EH (cell line): ENCODE measurements at places on chromosomes 6 and 20.

- DNase-seq, result peak; percentile 90
These were observed 140.8 kb upstream of the CARMIL1 start for GRCh38 chr6:25138233-25138933.

GRCh38 chr6:73123632-73124329, 101.5 kb downstream of the KHDC1L start:
- DNase-seq, result no peak

- DNase-seq, result no peak
These were observed 92.9 kb downstream of the ANKRD60 start for GRCh38 chr20:58135441-58136148.

GRCh38 chr6:131418441-131418840, 154.6 kb upstream of the ARG1 start:
- DNase-seq, result no peak

- no peak for DNase-seq
These were observed 62.7 kb upstream of the BMP5 start for GRCh38 chr6:55937951-55938690.

DNA sequence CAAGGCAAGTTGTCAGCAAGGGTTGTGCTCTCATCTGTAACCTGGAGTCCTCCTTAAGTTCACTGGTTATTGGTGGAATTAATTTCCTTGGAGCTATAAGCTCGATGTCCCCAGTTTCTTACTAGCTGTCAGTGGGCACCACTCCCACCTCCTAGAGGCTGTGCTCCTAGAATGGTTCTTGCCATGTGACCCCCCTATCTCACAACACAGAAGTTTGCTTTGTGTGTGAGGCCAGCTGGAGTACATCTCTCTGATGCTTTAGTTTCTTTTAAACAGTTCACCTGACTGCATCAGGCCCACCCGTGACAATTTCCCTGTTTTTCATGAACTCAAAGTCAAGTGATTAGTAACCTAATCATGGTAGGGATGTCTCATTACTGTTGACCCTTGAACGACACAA, 179.1 kb upstream of the SCGN start:
- DNase-seq, result no peak

GRCh38 chr20:10466325-10466724, 31.2 kb downstream of the SLX4IP start:
- DNase-seq, result peak; percentile 56

DNA sequence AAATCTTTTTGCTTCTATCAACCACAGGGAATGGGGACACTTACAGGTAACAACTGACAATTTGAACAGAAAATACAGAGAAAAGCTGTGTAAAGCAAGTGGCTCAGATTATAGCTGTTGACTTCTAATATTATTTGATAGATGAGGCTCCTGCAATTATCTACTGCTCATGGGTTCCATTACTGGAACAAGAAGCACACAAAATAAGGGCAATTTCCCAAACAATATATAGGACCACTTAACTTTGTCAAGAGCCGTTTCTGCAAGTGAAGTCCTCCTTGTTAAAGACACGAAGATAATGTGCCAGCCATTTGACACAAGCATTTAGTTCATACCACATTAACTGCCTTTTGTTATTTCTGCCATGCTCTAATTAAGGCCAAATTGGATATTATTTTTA, 315.5 kb upstream of the ARID1B start:
- no peak for DNase-seq

DNA sequence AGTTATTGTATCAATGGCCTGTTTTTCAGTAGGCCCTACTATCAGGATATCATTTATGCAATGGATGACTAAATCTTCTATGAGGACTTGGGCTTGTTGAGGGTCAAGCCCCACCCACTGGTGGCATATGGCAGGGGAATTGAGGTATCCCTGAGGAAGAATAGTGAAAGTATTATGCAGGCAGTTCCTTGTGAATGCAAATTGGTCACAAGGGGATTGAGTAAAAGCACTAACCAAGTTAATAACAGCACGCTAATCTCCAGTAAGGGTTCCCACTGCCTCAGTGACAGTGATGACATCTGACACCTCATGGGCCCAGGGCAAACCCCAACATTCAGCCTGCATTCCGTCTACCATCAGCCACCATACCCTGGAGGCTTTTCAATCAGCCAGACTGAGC, 14.9 kb downstream of the BPIFA1 start:
- DNase-seq, result no peak

DNA sequence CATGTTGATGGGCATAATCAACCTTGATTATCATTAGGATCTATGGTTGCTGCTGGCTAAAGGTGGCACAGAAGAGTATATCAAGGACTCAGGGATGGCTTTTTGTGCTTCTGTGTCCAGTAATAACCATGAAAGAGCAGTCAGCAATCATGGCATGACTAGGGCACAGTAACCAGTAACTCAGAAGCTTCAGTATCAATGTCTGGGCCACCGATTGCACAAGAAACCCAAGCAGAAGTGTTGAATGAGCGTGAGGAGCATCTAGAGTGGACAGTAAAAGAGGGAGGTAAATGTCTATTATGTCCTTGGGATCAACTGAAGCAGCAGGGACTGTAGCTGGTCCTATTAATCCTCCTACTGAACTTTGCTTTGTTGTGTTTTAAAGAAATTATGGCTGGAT, 81.5 kb upstream of the F13A1 start:
- no peak for DNase-seq

- peak; percentile 20 for DNase-seq
These were observed at the start of gene GCNT2 for GRCh38 chr6:10521104-10521808. Gene GCNT2 (plus strand): TSS chr6:10521351. CDS start chr6:10528912, 7,561 bp downstream.

DNA sequence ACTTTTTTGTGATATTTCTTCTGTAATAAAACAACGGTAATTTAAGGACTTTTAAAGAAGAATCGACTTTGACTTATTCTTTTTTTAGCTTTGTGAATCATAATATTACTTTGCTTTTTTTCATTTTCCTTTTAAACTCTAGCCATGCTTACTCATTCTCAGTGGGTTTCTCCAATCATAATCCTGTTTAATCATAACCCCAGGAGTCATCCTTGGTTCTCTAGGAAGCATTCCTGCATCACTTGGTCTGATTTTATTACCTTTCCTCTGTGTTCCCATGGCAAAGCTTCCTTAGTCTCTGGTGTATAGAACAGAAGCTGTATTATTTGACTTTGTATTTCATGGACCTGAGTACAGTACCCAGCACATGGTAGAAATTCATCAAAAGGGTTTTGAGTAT, 223.5 kb downstream of the CDKAL1 start:
- peak; percentile 77 for DNase-seq

DNA sequence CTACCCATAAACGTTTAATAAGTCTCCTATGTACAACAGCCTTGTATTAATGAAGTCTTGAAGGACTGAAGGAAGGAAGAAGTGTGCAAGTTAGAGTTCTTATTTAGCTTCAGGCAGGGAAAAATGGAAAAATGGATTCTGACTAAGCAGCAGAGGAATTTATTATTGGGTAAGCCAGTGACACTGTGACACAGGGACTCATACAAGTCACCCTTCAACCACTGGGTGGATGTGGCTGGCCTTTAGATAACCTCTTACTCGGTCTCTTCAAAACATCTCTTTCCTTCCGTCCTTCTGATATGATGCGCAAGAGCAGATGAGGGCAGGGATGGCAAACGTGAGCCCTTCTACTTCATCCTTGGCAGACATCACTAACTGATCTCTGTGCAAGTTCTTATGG, 145.6 kb downstream of the DHX35 start:
- DNase-seq, result peak; percentile 59

DNA sequence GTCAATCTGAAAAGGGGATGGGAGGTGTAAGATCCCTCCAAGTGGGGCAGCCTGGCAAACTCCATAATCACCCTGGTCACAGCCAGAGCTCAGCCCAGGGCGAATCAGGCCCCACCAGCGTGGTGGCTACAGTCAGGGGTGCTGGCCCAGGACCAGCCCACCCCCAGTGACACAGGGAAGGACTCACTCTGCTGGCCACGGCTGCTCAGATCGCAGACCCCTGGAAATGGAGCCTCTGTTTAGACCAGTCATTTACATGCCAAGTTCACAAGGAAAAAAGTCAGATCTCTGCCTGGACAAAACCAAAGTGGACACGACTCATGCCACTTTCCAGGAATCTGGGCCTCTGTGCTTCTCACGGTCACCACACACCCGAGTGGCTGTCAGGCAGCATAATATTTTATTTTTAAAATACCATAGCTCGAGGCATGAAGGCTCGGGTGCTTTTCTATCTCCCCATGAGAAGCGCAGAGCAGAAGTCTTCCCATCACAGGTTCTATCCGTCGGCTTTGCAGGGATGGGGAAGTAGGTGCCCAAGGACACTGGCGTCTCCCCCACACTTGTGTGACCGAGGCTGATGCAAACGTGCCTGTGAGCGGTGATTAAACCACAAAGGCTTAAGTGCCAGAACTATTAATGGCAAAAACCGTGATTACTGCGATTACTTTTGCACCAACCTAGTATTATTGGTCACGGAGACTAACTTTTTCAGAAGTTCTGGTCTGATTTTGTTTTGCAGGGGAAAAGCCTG, 13.0 kb downstream of the PXDC1 start:
- peak; percentile 42 for DNase-seq

GRCh38 chr6:39897698-39898097, 36.6 kb downstream of the MOCS1 start:
- no peak for DNase-seq

- DNase-seq, result no peak
These were observed 83.4 kb downstream of the TFAP2A start for GRCh38 chr6:10331334-10331968.

DNA sequence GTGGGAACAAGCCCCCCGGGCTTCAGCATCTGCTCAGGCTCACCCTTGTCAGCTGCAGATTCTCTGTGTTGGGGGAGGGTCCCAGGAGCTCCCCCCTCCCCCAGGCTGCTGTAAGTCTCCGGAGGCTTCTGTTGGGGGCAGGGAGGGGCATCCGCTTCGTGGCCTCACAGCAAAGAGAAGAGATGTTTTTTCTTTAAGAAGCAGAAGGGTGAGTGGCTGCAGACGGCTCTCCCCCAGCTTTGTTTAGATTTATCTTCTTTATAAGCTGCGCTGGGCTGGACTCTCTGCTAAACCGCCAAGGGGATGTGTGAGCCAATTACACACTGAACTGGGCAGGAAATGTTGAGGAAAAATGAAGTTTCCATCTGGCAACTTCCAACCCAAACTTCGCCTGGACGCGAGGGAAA, 48.7 kb upstream of the GATA5 start:
- DNase-seq, result no peak

DNA sequence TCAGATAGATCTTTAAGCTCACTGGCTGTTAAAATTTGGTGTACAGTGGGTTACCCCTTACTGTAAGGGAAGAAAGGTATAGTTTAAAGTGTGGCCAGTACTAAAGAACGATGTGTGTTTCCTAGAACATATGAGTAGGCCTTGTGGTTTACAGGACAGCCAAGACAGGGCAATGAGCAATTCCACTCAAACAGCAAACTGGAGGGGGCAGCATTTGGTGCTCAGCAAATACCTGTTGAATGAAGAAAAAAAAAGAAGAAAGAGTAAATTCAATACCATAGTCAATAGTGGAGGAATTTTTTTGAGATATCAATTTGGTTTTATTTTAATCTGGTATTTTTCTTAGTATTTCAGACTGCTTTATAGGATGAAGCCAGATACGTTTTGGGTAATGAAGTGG, 3.8 kb upstream of the NCOA5 start:
- DNase-seq, result no peak

DNA sequence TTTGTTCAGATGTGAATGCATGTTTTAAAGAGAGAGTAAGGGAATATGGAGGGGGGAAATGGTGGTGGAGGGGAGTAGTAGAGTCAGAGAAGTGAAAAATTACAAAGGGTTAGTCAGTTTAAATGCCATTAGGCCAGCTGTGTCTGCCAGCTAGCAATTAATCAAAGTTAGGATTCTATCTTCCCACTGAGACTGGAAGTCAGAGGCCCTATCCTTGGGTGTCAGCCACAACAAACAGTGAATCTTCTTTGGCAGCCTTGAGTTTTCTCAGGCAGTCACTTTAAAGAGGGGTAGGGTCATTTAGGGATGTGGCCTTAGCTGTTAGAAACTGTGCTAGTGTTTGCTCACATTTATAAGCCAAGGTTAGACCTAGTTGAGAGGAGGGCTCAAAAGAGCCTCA, 120.5 kb upstream of the BTBD3 start:
- peak; percentile 75 for DNase-seq

- no peak for DNase-seq
These were observed 507.5 kb upstream of the MAP3K7 start for GRCh38 chr6:91094341-91094740.

DNA sequence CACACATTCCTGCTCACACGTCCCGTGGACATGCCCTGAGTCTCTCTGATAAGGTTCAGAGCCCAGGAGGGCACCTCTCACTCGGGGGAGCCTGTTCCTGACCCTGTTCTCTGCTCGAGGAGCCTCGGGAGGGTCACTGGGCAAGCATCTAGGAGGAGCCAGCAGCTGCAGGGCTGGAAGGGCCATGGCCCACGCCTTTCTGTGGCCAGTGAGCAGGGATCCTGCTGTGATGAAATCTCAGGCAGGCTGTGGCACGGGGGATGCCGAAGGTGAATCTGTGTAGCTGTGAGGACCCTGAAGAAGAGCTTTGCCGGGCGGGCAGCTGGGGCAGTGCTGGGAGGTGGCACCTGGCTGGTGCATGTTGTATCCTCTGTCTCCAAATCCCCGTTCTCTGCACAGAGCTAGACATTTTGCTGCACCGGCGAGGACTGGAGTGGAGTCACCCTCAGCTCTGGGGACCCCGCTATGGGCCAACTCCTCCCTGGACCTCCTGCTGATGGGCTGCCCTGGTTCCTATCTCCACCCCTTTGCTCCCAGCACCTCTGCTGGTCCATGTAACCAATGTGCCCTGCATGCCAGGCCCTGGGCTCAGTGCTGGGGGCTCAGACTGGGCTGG, 7.1 kb upstream of the NPBWR2 start:
- DNase-seq, result no peak

DNA sequence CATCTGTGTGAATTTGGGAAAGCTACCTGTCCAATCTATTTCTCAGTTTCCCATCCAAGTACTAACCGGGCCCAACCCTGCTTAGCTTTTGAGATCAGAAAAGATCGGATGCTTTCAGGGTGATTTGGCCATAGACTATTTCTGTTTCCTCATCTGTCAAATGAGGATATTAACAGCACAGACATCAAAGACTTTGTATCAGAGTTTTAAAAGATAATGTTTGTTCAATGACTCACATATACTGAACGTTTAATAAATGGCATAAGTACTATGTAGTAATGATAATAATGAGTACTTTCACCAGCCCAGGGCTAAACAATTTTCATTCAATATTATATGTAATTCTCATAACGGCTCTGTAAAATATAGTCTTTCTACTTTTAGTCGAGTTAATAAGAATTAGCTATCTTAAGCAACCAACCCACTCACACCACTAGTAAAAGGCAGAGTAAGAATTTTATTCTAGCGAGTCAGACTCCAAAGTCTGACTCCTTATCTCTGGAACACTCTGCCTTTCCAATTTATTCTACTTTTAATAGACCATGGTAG, 216.5 kb downstream of the ARHGAP18 start:
- DNase-seq, result peak; percentile 72

GRCh38 chr20:1800180-1800579, 95.0 kb upstream of the SIRPA start:
- no peak for DNase-seq

GRCh38 chr20:41050361-41051008, 21.9 kb downstream of the TOP1 start:
- peak; percentile 90 for DNase-seq
